ENCODE measurements at places on chromosomes 11 and 22.

DNA sequence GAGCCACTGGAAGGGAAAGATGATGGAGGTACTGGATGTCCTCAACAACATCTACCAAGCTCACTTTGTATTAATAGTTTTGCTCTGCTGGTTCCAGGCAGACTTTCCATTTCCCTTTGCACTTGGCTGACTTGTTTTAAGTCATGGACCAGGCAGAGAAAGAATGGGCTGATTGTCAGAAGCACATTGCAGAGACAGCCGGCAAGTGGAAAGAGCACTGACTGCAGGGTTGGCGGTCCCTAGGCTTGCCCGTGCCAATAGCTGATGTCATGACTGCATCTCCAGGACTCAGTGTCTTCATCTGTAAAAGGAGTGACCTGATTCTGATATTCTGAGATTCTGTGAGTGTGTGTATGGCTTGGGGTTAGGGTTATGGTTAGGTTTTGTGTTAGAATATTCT is 20.9 kb upstream of the NNMT start:
- DNase-seq = no peak

DNA sequence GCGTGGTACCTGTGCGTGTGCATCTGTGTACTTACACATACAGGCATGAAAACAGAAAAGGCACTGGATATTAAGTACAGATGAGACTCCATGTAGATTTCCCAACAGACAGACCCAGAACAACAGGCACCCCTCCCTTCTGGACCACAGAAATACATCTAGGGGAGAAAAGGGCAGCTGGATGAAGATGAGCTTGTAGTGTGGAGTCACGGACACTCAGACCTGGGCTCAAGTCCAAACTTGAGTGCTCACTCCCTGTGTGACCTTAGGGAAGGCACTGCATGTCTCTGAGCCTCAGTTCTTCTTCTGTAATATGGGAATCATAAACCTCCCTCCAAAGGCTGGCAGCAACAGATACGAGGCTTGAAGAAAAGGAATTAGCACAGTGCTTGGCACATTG is 108.9 kb downstream of the GALNT18 start:
- DNase-seq = no peak

DNA sequence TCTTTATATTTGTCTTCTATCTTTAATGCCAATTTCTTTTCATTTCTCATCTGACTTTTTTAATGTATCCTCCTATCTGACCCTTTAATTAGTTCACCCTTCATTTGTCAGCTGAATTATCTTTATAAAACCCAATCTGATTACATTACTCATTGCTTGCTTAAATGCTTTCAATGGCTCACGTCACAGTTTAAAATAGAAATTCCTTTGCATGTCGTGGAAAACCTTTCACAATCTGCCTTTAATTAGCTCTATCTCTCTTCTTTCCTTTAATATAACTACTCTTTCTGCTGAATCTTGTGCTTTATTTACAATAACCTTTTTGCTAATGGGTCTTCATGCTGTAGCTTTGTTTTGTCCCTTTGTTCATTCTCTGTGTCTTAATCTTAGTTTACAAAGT is 125.7 kb downstream of the DYNC2H1 start:
- no peak for DNase-seq

- no peak for DNase-seq
Observed at GRCh38 chr11:61494381-61494961, 14.1 kb upstream of the LRRC10B start.

- DNase-seq = no peak
Observed at GRCh38 chr11:28833169-28833568, 725.0 kb downstream of the METTL15 start.

GRCh38 chr11:41803895-41804294 is 344.4 kb upstream of the LRRC4C start:
- no peak for DNase-seq

DNA sequence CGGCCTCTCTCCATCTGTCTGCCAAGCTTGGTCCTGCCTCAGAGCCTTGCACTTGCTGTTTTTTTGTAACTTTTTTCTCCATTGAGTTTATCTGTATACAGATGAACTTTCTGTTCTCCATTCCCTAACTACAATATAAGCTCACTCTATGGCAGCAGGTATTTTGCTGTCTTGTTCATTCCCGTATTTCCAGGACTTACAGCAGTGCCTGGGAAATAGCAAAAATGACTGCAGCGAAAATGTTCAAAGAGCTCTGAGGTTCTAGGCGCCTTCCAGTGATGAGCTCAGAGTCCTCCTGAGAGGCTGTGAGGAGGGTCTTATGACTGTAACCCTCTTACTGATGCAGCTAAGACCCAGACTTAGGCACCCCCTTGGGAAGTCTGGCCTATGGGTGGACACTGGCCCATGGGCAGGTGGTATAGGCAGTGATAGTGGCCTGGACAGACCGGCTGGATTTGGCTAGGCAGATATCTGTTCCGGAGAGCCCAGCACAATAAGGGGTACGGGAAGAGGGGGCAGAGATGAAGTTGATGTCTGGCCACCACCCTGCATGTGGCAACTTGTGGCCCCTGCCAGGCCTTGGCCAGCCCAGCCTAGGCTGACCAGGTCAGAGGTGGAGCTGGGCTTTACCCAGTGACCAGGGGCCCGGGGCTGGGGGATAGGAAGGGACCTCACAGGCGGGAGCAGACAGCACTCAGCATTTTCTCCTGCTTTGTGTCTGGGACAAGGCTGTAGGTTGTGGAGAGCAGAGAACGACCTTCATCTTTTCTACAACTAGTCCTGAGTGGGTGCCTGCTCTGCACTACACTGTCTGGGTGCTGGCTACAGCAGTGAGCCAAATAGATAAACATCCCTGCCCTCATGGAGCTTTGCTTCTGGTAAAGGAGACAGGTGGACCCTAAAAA is 4.6 kb downstream of the ATF4 start:
- no peak for DNase-seq

DNA sequence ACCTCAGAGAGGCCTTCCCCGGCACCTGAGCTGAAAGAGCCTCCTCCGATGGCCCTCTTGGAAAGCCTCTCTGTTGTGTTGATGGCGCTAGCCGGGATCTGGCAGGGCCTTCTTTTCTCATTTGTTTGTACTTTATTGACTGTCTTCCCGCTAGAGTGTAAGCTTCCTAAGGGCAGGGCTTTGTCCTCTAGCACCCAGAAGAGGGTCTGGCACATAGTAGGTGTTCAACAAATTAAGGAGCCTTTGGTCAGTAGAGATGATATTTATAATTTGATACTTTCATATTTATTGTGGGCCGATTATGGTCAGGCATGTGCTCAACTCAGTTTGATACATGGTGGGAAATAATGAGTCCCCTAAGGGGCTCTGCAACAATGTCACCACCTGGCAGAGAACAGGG is 4.0 kb downstream of the ARL2 start:
- no peak for DNase-seq

GRCh38 chr11:110429731-110430266 is at the start of gene FDX1:
Gene FDX1 (plus strand): TSS chr11:110429948. CDS start chr11:110430121, 173 bp downstream.
- DNase-seq = peak; percentile 71

DNA sequence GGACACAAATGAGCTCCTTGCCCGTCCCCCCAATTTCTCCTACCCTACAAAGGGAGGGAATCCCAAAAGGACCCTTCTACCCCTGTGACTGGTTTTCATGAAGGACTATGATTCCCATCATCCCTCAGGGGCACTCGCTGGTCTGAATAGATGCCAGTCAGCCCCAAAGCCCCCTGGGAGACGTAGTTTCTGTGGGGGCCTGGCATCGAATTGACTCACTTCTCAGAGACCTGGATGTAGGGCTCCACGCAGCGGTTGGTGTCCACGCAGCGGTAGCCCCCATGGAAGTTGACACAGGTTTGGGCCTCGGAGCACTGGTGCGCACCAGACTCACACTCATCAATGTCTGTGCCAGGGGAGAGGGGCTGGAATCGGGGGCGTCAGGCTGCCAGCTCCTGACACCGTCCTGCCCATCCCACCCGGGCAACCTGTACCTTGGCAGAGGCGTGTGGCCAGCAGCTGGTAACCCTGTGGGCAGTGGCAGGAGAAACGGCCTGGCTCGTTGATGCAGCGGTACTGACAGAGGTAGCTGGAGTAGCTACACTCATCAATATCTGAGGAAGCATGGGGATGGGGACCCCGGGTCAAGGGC is 4.4 kb downstream of the EFEMP2 start:
- no peak for DNase-seq

DNA sequence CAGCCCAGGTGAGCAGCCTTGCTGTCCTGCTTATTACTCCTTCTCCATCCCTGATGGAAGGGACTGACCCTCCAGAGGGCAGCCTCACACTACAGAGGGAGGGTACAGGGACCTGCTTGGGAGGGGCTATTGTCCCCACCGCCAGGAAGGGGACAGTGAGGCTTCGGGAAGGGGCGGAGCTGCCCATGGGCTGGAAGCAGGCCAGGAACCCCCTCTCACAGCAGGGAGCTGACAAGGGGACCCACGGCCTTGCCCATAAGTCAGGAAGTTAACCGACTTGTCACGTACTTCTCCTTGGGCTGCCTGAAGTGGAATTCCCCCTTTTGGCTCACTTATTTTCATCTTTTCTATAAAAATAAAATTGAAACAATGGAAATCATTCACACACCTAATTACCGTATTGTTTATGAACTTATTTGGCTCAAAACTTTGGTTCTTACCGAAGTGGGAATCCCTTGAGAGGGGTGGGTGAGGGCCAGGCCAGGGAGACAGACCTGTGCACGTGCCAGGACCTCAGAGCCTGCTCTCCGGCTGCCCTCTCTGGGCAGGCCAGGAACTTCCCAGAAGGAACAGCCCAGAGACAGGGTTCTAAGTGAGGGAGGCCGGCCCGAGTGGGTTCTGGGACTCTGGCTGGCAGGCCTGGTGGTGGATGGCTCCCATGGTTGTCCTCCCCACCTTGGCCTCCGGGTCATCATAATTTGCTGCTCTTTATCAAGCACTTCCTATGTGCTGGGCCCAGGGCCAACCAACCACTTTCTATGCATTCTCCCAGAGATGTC is 5.8 kb downstream of the MGAT3 start:
- DNase-seq = no peak

DNA sequence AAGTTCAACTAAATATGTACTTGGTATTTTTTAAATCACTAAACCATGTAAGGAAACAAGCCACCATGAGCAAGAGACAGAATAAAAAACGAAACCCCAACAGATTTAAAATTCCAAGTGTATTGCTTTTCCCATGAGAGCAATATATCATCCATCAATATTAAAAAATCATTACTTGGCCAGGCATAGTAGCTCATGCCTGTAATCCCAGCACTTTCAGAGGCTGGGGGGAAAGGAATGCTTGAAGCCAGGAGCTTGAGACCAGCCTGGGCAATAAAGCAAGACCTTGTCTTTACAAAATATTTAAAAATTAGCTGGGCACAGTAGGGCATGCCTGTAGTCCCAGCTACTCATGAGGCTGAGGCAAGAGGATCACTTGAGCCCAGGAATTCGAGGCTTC is 190.8 kb downstream of the TTC28 start:
- no peak for DNase-seq

GRCh38 chr11:124880290-124880611 is 15.0 kb downstream of the ROBO3 start:
- no peak for DNase-seq

DNA sequence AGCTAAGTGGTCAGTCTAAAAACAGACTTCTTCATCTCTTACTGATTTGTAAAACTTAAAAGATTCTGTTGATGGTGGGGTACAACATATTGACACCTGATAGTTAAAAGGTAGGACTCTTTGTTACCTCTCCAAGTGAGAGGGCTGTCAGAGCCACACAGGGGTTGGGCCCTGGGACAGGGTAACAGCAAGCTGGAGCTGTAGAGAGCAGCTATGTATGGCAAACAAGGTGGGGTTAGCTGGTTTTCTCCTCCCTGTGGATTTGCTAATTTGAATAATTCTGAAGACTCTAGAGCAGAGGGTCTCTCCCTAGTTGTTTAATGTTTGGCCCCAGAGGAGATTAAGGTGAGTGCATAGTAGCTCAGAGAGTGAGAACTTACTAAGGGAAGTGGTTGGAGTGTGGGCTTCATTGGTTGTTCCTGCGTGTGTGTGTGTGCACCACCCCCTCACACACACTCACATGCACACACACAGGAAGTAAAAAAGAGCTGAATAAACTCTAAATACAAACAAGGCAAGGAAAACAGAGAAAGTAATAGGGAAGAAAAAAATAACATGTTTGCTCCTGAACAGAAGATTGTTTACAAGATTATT is 9.2 kb upstream of the GAS2 start:
- DNase-seq = no peak

DNA sequence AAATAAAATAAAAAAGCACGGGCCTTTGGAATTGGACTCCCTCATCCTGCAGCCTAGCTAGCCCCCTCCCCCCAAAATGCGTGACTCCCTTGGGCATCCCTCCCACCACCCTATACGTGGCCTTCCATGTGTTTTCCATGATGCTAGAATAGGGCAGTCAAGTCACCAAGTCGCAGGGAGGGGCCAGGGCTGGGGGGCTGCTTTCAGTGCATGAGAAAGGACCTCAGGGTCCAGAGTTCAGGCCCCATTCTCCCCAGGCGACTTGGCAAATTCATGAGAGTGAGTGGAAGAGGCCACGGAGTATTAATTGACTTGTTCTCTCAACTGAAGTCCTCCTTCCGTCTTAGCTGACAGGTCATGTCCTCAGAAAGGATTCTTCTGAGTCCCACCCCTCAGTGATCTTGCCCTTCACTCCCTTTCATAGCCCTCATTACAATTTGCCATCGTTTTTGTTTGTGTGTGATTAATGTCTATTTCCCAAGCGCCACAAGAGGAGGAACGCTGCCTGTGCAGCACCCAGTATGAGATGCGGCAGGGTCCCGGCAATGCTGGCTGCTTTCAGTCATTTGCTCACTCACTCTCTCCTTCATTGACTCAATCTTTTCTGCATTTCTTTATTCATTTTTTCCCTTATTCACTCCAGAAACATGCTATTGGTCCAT is 17.4 kb downstream of the LRRC32 start:
- no peak for DNase-seq

GRCh38 chr11:111796696-111797095 is 30.5 kb upstream of the PPP2R1B start:
- DNase-seq = no peak

DNA sequence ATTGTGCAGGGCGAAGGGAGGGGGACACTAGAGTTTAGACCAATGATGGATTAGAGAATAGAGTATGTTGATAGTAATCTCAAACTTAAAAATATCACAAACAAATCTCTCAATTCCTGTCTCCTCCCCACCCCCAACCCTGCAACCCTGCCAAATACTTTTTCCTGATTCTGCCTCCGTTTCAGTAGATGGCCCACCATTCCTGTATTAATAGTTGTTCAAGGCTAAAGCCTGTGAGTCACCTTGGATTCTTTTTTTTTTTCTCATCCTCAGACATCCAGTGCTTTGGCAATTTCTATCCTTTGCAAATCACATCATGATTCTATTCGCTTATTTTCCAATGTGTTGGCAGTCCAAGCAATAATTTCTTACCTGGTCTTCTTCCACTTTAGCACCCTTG is 207.9 kb downstream of the DYNC2H1 start:
- DNase-seq = no peak

GRCh38 chr11:16942342-16942741 is 71.9 kb downstream of the PLEKHA7 start:
- DNase-seq = no peak

GRCh38 chr22:45462034-45462655 is 40.5 kb upstream of the FBLN1 start:
- DNase-seq = no peak

- DNase-seq = no peak
Observed at GRCh38 chr11:112650527-112650926, 310.7 kb upstream of the NCAM1 start.

GRCh38 chr22:43570531-43571165 is 158.8 kb downstream of the MPPED1 start:
- DNase-seq = no peak

All from stimulated activated CD4-positive, alpha-beta T cell treated with anti-CD3 and anti-CD28 coated beads, Interleukin-1b, Interleukin-23, amount 100 ng/mL, for 1 hour (primary cell).